Suppressor macrophage treated with lipopolysaccharide for 1 hour (primary cell): ENCODE measurements at places on chromosomes 13 and 19.
A peak's percentile ranks its signal among the peaks of the same experiment; 100 is the strongest.

- DNase-seq = no peak
Observed at GRCh38 chr13:105773241-105773640, 762.2 kb downstream of the EFNB2 start.

- DNase-seq = no peak
Observed at GRCh38 chr19:14022469-14022868, 5.5 kb upstream of the RLN3 start.

DNA sequence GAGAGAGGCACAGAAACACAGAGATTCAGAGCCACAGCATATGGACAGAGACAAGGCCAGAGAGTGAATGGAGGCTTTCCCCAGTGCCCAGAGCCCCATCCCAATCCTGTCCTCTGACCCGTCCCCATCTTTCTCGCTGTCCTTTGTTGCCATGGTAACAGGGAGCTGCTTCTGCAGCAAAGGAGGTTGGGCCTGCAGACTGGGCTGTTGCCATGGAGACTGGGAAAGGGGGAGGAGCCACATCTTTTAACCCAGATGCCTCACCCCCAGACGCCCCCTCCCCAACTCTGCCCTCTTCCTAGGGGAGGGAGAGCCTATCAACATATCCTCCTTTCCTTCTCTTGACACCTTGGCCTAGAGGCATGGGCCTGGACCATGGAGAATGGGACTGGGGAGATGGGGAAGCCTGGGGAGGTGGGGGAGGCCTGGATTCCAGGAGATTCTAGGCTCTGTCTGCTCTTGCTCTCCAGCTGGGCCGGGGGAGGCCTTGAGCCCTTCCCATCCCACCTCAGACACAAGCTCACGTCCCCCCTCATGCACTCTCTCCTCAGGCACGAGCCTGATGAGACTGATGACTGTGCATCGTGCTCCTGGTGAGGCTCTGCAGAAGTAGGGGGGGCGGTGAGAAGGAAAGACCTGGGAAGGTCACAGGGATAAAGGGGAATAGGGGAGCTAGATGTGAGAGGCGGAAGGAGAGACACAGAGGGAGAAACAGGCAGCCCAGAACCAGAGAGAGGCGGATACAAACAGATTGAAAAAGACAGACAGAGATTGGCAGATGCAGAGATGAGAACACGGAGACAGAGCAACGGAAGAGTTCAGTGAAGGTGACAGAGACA, 2.1 kb upstream of the ATP1A3 start:
- peak; percentile 15 for DNase-seq

GRCh38 chr13:43626994-43627393, 159.8 kb downstream of the ENOX1 start:
- no peak for DNase-seq

DNA sequence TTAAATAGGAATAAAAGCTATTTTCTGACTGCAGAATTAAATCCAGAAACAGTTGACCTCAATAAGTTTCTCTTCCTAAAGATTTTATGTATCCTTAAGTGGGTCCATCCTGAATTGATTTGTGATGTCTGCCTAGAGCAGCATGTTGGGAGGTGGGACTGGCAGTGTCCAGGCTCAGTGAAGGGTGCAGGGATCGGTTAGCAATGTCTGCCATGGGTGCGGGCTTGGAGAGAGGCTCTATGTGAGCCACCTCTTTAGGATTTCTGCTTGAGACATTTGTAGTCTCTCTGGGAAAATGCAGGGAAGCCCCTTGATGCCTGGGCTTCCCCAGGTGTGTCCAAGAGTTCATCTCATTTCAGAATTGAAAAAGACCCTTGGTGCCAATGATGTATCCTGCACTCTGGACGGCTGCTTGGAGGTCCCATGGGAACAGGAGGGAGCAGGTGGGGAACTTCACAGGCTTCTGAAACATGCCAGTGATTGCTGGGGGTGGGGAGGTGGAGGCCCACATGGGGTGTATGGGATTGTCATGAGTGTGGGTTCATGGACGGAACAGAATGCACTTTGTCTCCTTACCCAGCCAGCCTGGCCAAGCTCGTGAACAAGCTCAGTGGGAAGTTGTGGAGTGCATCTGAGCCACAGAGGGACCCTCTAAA, 6.2 kb upstream of the COLGALT1 start:
- no peak for DNase-seq

- no peak for DNase-seq
Observed at GRCh38 chr13:48110132-48110868, 15.4 kb upstream of the MED4 start.

- peak; percentile 23 for DNase-seq
Observed at GRCh38 chr19:44677019-44677811, 5.9 kb downstream of the CEACAM19 start.

GRCh38 chr13:21717817-21718216, 46.9 kb downstream of the FGF9 start:
- DNase-seq = no peak

DNA sequence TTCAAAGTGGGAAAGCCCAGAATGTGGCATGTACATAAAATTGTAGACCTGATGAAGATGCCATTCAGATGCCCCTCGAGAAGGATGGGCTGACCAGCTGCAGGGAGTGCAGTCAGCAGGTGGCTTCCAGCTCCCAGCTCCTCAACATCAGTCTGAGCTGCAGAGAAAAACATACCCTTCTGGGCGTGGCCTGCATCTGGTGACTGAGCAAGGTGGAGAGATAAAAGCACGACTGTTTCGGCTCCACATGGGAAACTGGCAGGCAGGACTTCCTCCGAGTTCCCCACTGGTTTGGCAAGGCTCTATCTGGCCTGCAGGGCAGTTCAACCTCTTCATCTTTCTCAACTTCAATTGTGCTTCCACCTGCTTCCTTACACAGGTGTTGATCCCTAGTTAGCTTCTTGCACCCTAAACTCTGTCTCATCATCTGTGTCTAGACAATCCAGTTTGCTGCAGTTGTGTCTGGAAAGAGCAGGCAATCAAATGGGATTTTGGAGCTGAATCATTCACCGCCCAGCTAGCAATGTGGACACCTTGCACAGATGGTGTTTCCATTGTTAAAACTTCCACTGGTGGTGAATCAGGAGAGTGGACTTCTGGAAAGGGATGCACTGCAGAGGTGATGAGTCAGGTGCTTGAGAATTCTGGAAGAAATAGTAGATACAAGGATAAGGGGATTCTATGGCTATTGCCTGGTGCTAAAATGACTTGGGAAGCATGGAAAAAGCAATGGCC, 56.8 kb downstream of the POLR1D start:
- no peak for DNase-seq

- DNase-seq = peak; percentile 91
Observed at GRCh38 chr19:51501594-51502263, at the start of gene SIGLEC12. Gene SIGLEC12 (minus strand): TSS chr19:51501800. CDS start chr19:51501733, 67 bp downstream.

DNA sequence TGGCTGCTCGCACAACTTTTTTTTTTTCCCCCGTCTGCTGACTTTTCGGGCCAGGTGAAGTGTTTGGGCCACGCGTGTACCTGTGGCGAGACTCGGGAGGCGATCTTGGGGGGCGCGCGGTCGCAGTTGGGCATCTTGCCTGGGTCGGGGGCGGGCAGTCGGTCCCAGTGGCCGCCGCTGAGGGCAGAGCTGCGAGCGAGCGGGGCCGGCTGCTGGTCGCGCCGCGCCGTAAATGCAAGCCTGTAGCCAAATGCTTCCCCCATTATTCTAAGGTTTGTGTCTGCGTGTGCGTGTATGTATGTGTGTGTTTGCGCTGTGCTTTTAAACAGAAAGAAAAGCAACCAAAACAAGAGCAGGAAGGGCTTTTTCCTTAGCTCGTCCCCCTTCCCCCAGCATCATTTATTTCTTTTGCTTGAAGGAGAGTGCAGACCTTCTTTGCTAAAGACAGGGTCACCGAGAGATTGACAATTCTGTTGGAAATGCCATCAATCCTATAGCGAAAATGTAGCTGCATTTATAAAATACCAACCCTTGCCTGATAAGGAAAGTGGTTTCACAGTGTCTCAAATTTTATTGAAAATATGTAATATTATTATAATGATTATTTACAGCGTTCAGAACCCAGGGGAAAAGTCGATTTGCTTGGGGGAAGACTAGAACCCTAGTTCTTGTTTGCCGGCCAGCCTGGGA, 143.2 kb upstream of the ZNF536 start:
- DNase-seq = no peak

DNA sequence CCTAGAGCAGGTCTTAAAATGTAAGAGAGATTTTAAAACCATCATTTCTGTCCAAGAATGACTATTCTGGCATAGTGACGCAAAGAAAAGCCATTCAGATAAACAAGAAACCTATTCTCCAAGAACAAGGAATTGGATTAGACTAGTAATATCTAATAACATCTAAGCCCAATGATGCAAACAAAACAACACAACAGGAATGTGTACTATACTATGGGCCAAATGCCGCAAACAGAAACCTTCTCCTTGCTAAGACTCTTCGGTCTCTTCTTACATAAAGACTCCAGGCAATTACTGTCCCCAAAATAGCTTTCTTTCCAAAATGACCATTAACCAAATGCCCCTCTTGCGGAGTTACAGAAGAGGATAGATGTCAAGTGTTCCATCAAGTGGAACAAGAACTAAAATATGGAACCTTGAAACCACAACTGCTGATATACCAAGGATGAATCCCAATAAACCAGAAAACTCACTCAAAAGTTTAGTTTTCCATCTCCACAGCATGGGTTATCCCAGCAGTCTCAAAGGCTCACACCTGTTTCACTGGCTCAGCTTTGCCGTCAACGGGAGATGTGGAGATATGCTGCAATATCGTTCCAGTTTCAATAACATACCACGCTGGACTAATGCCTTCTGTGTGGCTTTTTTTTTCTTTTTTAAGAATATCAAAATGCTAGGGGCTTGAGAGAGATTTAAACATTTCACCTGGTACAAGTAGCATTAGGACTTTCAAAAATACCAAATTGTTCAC, 76.2 kb downstream of the FOXO1 start:
- no peak for DNase-seq

- no peak for DNase-seq
Observed at GRCh38 chr13:78409172-78409571, 194.2 kb downstream of the POU4F1 start.

GRCh38 chr13:59459972-59460371, 703.8 kb downstream of the DIAPH3 start:
- DNase-seq = no peak

DNA sequence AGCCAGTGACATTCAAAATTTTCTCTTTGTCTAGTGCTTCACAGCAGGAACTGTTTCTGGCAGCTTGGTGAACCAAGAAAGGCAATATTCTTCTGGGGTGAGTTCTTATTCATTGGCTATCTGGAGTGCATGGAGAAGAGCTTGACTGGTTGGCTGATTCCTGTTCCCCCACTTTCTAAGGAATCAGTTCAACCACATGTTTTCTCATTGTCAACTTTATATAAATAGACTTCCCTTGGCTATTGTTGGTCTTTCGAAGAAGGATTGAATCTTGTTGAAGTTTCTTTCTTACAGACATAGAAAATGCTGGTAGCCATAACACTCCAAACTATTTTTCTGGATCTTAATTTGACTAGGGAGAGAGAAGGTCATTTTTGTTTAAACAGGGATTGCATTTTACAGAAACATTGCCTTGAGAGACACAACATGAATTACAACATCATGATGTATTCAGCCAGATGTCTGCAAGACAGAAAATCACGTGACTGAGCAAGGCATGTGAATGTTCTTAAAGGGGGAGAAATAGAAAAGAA, 85.2 kb downstream of the EDNRB start:
- peak; percentile 76 for DNase-seq

DNA sequence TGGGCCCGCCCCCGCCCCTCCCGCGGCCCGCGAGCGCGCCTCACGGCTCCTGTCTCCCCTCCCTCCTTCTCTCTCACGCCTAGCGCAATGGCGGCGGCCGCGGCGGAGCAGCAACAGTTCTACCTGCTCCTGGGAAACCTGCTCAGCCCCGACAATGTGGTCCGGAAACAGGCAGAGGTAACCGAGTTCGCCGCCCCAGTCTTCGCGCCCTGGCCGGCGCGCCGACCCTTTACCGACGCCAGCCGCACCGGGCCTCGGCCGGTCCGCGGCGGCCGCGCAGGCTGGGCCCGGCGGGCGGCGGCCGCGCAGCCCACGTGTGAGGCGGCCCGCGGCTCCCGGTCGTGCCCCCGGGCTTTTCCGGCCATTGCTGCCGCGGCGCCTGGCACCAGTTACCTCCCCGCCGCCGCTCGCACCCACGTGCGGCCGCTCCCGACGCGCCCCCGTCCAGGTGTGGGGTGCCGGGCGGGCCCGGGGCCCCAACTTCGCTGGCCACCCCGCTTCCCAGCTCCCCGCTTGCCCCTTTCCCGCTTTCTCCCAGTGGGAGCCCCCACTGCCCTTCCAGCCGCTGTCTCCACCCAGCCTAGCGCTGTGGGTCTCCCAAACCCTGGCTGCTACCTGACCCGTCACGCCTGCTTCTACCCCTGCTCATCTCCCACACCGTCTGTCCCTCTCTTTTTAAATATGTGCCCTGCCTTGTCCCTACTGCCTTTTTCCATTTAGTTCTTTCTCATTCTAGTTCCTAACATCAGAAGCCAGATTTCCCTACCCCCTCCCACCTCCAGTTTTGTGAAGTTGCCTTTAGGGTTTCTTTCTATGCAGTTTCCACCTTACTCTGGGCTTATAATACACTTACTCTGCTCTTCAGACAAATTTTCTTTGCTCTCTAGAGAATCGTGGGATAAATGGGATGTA, 23.4 kb downstream of the IPO5 start:
- DNase-seq = peak; percentile 32

- DNase-seq = no peak
Observed at GRCh38 chr13:27022571-27023311, 148.9 kb downstream of the USP12 start.

- no peak for DNase-seq
Observed at GRCh38 chr19:4432918-4433506, 24.6 kb downstream of the UBXN6 start.

- peak; percentile 86 for DNase-seq
Observed at GRCh38 chr19:4139614-4140236, 13.7 kb upstream of the CREB3L3 start.

GRCh38 chr13:76293346-76293745, 592.9 kb downstream of the KCTD12 start:
- DNase-seq = no peak
